ENCODE measurements at places on chromosomes 7 and 10.

- no peak for DNase-seq
These were observed 26.5 kb upstream of the GSAP start for GRCh38 chr7:77442636-77443035.

GRCh38 chr7:132511921-132512320, 64.3 kb downstream of the PLXNA4 start:
- no peak for DNase-seq

DNA sequence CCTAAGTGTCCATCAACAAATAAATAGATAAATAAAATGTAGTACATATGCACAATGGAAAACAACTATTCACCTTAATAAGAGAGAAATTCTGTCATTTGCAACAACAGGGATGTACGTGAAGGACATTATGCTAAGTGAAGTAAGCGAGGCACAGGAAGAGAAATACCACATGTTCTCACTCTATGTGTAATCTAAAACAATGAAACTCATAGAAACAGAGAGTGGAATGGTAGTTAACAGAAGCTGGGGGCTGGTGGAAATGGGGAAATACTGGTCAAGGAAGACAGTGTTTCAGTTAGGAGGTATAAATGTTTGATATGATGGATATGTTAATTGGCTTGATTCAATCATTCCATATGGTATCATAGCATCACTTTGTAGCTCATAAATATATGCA, 43.1 kb downstream of the ARL4A start:
- no peak for DNase-seq

DNA sequence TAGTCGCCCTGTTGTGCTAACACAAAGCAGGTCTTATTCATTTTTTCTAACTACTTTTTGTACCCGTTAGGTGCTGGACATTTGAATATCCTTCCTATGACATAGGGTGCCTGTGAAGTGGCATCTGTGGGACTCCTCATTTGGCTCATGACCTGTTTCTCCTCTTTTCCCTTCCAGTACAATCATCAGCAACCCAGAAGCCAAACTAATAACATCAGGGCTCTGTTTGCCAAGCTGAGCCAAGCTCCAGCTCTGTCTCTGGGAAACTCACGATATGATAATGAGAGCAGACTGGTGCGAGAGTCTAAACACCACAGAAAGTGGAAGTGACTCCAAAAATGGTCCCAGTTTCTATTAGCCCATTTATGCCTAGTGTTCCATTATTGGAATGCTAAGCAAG, 92.0 kb downstream of the SVIL start:
- DNase-seq: no peak

DNA sequence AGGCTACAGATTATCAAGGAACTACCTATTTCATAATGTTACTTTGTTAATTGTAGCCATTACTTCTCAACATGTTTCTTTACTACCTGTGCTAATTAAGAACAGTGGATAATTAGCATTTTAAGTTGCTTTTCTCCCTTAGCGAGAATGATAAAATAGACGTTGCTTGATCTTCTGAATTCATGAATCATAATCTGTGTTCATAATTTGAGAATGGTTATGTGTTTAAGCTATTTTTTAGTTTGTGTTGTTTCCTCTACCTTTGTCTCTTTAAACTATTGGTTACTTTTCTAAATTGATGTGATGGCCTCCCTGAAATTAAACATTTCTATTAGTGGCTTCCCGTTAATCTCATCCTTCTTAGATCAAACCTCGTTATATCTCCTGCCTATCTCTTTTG, at the start of gene ZRANB1:
Gene ZRANB1, plus strand, starts transcription at position 301 of the 400 bp plus-strand sequence. CDS start 371 bp downstream, outside the sequence.
- DNase-seq: no peak

GRCh38 chr10:125605167-125605566, 77.8 kb downstream of the TEX36 start:
- DNase-seq: no peak

GRCh38 chr10:28429045-28429444, 103.9 kb upstream of the WAC start:
- DNase-seq: no peak

- DNase-seq: no peak
These were observed 186.7 kb downstream of the PCLO start for GRCh38 chr7:82975811-82976468.

DNA sequence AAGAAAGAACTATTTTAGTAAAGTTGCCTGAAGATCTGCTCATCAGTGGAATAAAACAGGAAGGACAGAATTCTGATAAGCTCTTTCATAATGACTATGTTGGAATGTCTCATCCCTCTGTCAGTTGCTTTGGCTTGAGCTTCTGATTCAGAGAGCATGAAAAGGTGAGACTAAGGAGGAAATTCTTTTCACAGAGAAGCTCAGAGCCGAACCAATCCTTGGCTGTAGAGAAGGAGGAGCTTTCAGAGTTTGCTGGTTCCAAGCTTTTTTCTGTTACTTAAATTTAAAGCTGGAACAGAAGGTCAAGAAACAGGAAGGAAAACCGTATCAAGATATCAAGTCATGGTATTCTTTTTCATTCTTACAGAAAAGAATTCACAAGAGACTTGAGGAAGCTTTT, 24.0 kb downstream of the GSTO2 start:
- DNase-seq: no peak

DNA sequence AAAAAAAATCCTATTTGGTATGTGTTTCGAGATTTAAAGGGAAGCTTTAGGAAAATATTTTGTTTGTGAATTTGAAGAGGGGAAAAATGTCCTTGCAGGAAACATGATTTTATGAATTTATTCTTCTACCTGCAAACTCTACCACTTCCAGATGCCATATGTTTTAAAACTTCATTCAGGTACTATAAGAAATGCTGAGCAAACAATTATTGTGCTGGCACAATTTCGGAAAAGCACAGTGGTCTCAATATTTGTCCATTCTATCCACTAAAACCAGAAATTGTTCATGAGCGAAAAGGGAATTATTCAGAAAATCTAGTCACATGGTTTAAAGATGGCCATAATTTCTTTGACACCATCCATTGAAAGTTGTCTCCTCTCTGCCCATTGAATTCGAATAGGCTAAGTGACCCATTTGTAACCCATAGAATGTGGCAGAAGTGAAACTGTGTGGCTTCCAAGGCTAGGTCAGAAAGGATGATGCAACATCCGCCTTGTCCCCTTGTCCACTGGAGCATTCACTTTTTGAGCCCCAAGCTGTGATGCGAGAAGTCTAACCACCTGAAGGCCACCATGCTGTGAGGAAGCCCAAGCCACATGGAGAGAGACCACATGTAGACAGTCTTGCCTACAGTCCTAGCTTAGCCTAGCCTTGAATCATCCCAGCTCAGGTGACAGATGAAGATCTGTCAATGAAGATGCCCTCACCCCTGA, 189.8 kb upstream of the PRKCQ start:
- DNase-seq: no peak

GRCh38 chr10:9301148-9301547, 1246.7 kb downstream of the GATA3 start:
- DNase-seq: no peak

DNA sequence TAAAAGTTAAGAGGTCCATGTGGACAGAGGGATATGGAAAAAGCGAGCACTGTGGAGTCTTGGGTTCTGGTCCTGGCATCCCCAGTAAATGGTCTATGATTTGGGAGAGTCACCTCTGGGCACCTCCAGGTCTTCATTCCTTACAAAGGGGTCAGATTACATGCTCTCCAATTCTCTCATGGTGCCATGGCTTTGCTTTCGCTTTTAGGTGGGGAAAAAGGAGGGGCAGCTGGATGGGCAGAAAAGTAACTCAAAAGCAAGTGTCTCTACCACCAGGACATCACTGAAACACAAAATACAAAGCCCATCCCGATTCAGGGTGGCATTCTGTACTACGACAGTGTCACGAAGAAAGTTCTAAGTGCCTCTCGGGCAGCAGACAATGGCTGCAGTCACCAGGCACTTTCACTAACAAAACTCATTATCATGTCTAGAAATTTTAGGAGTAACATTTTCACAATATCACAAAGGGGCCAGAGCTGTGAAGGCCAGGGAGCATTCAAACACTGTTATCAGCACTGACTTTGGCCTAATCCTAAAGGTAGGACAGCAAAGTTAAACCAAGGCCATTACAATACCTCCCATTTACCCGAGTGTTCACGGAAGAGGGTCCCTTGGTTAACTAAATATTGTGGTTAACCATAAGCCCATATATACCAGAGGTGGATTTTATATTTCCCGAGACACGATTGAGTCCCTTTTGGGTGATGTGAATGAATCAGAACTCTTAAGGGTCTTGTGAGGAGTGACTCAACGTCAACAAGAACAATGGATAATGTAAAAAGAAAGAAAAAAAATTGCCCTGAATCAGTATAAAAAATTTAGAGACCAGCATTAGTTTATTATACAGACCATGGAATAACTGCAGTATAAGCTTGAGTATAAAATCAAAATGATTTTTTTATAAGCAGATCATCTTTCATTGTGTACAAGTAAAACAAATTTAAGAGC, 2.5 kb downstream of the PSAP start:
- no peak for DNase-seq

- no peak for DNase-seq
These were observed 44.2 kb upstream of the PPP2R2D start for GRCh38 chr10:131856441-131857094.

DNA sequence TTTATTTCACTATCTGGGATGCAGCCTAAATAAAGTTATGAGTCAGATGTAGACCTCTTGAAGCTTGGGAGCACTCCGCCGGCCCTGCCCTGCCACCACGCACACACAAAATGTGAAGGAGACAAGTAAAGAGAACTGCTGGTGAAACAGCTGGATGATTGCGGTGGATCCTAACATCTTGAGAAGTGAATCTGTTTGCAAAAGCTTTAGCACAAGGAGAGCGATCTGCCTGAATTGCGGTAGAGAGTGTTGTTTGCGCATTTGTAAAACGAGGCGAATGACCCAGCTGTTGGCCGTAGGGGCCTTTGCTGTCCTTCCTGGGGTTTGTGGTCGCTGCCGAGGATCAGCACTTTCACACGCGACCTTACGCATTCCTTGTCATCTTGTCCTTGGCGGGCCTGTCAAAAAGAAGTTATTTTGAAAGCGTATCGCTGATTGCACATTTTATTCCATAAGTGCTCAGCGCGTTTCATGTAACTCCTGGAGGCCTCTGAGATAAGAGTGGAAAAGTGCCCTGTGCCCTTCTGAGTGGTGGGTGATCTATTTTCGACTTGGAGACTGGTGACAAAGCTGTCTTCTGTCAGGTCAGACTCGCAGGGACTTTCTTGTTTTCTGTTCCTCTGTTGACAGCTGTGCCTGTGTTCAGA, 40.8 kb downstream of the RBM20 start:
- no peak for DNase-seq

DNA sequence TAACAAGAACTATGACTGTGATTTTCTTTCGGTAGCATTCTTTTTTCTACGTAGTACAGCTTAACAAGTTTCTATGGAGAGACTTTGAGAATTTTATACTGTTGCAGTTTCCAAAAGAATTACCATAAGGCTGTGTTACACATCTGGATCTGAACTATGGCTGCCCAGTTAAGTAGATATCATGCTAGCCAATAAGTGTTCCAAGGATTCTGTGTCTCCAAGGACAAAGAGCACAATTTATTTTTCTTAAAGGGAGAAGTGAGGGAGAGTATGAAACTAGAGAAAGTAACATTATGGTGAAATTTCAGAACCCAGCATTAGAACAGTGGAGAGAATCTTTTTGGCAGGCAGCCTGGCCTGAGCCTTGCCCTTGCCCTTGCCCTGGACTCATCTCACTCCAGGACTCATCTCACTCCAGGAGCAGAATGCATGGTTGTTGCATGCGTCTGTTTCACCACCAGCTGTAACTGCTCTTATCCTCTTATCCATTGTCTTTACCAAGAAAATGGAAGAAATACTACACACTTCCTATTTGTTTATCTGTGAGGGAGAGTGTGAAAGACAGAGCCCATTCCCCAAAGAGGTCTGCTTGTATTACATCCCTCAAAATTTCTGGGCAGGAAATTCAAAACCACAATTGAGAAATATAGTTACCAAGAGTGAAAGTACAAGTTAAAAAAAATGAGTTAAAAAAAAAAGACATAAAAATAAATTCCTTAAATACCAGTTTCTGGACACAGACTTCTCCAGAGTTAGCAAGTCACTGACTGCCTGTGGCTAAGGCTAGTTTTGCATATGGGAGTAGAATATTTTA, 1067.5 kb downstream of the NRG3 start:
- DNase-seq: no peak

- DNase-seq: no peak
These were observed 79.7 kb upstream of the LYZL2 start for GRCh38 chr10:30709229-30709628.

DNA sequence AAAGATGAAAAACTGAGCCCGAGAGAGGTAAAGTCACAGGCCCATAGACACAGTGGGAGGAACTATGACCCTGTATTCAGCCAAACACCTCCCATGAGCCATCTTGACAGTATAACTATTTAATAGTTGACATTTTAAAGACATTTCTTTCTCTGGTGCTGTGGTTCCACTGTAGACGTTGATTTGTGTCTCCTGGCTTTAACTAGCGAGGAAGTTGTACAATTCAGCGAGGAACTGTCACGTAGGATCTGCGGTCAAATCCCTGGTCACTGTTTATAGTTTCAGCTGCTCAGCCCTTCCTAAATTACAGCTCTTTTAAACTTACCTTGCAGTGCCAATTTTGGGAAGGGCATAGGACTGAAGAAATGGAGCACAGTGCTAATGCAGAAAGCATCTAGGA, 7.1 kb upstream of the CELF2 start:
- no peak for DNase-seq

- DNase-seq: no peak
These were observed 22.5 kb downstream of the PRTFDC1 start for GRCh38 chr10:24929904-24930303.

GRCh38 chr10:42640610-42641229, 2.4 kb upstream of the ZNF33B start:
- no peak for DNase-seq
